ENCODE measurements at places on chromosomes 6 and 20. TPM values are rescaled to one million over a fixed set of nuclear protein-coding genes. Genes with fewer than 3 reads are reported as not detected.

Gene CTAGE9
- total RNA-seq: not detected

Gene CSNK2A1
- 113 TPM for total RNA-seq

Gene OOEP
- total RNA-seq: 7.0 TPM

Gene MYCT1
- total RNA-seq: not detected

Gene DSTN
- 110 TPM for total RNA-seq
